ENCODE measurements at places on chromosomes 4 and X. TPM values are rescaled to one million over a fixed set of nuclear protein-coding genes. Genes with fewer than 3 reads are reported as not detected.

GIMD1 gene
- not detected for total RNA-seq

KLF8 gene
- 1.7 TPM for total RNA-seq

PCDH7 gene
- total RNA-seq, result 27.8 TPM

SERTM2 gene
- not detected for total RNA-seq

FRMD7 gene
- total RNA-seq, result not detected

HHIP gene
- total RNA-seq, result 0.24 TPM

CNKSR2 gene
- total RNA-seq, result 1.0 TPM

DMD gene
- 8.9 TPM for total RNA-seq

MAGEA2B gene
- not detected for total RNA-seq
